Amygdala (tissue), 56 donors: ENCODE measurements at places on chromosomes 7 and 10.

DNA sequence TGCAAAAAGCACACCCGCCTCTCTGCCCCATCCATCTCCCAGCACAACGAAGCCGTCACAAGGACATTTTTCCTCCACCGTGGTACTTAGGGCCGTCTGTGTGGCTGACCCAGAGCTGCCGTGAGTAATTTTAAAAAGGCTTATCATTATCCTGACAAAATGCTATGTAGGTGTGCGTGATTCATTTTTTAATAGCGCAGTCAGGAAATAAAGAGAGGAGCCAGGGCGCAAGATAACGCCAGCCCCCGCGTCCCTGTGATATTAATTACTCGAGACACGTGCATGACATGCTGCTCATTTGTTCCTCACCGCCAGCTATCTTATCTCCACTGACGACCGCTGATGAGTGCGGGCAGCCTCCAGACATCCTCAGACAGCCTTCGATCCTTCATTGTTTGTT lies 332.7 kb upstream of the PFKP start:
- DNase-seq, result no peak

- DNase-seq, result no peak
These were observed 103.7 kb upstream of the AOAH start for GRCh38 chr7:36827726-36828703.

- no peak for DNase-seq
These were observed 699 bp downstream of the GHITM start for GRCh38 chr10:84140036-84140379.

DNA sequence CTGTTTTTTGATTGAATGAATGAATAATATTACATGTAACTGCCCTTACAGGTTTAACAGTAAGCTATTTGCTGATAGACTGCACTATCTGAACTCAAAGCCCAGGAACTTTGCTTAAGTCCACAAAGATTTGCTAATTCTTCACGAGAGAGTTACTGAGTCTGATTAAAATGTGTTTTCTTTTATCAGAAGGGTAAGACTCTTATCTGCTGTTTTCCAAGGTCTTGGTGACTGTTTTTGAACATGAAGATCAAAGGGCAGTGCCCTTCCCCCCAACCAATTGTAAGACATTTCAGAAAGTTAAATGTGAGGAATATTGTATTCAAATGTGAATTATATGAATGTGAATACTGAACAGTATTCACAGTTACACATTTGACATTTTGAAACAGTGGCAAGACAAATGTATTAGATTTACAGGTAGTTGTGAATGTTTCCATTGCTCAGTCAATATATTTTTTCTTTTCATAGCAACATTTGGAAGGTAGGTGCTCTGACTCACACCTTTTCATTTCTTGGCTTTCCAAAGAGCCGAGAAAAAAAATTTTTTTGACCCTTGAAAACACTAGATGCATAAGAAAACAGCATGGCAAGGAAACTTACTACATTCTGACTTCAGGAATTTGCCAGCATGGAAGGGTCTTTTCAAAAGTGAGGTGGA lies 62.7 kb downstream of the DKK1 start:
- DNase-seq, result no peak

GRCh38 chr7:93147363-93147762 lies 822 bp downstream of the SAMD9L start:
- no peak for DNase-seq

- DNase-seq, result no peak
These were observed 195.6 kb downstream of the WDR37 start for GRCh38 chr10:1251769-1252168.
